ENCODE measurements at places on chromosomes 2 and 18. TPM values are rescaled to one million over a fixed set of nuclear protein-coding genes. Genes with fewer than 3 reads are reported as not detected.

- DNase-seq = peak; percentile 39
Observed at GRCh38 chr2:73920577-73921545, 5.8 kb upstream of the DGUOK start.

The PLCD4 gene
- 0.35 TPM for total RNA-seq

DNA sequence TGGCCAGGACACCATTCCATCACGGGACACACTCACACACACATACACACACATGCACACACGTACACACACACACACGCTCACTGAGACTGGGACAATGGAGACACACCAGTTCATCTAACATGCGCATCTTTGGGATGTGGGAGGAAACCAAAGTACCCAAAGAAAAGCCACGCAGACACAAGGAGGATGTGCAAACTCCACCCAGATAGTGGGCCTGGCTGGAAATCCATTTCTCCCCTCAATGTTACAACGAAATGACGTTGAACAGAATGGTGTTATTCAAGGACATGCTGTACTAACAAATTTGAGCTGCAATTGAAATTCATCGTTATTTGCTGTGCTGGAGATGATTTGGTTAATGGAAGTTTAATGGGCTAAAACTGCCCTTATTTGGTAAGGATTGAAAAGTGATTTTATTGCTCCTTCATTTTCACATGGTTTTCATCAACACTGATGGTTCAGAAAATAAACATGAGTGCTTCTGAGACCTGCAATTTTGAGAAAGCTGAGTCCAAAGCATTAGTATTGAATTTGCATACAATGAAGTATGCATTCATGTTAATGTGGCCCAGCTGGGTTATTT, 110.0 kb downstream of the KCNE4 start:
- no peak for DNase-seq

GRCh38 chr2:3134026-3134571, 243.5 kb downstream of the EIPR1 start:
- no peak for DNase-seq

DNA sequence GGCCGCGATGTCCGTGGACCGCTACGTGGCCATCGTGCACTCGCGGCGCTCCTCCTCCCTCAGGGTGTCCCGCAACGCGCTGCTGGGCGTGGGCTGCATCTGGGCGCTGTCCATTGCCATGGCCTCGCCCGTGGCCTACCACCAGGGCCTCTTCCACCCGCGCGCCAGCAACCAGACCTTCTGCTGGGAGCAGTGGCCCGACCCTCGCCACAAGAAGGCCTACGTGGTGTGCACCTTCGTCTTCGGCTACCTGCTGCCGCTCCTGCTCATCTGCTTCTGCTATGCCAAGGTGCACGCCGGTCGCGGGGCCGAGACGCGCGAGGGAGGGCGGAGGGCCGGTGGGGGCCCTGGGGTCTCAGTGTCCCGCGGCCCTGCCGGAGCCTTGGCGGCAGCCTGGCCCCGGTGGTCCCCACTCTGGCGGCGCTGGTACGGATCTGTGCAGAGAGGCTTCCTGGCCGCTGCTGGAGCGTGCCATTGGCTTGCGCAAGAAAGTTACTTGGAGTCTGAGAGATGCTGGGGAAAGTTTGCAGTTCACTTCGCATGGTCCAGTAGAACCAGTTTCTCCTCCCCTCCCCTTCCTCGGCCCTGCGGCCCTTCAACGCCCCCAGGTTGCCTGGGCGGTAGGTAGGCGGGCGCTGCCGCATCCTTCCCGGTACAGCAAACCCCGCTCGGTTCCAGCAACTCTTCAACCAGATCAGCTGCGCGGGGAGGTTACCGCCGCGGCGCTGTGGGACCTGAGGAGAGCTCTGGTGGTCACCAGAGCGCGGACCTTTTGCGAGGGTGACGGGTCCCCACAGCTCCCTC, 1.5 kb downstream of the GALR1 start:
- no peak for DNase-seq
